Karpas-422 (cell line): ENCODE measurements at places on chromosomes 12 and 14. TPM values are rescaled to one million over a fixed set of nuclear protein-coding genes. Genes with fewer than 3 reads are reported as not detected.

Gene TPPP2
- total RNA-seq: not detected in 2 replicates

Gene CLMN
- total RNA-seq: 40.1 and 56.1 TPM in 2 replicates

Gene ADAM20
- 1.6 and 2.7 TPM in 2 replicates for total RNA-seq

Gene TAS2R14
- 3.9 and 12.6 TPM in 2 replicates for total RNA-seq

Gene HSP90AA1
- total RNA-seq: 354 and 505 TPM in 2 replicates

Gene GPR137C
- 0.22 and 0.26 TPM in 2 replicates for total RNA-seq

Gene MYH6
- not detected in 2 replicates for total RNA-seq

Gene C12orf50
- 0.18 TPM in 1 of 2 replicates, not detected in the other for total RNA-seq

Gene SSTR1
- not detected in 2 replicates for total RNA-seq

Gene TTC9
- 6.1 and 7.9 TPM in 2 replicates for total RNA-seq

Gene FOXM1
- total RNA-seq: 15.4 and 20.8 TPM in 2 replicates

- no peak for DNase-seq
Measured at GRCh38 chr12:108495823-108496579, 19.1 kb upstream of the FICD start.

GRCh38 chr14:81231540-81231939, 10.8 kb upstream of the GTF2A1 start:
- no peak for DNase-seq

GRCh38 chr12:45289245-45290215, 73.6 kb downstream of the ANO6 start:
- no peak for DNase-seq

DNA sequence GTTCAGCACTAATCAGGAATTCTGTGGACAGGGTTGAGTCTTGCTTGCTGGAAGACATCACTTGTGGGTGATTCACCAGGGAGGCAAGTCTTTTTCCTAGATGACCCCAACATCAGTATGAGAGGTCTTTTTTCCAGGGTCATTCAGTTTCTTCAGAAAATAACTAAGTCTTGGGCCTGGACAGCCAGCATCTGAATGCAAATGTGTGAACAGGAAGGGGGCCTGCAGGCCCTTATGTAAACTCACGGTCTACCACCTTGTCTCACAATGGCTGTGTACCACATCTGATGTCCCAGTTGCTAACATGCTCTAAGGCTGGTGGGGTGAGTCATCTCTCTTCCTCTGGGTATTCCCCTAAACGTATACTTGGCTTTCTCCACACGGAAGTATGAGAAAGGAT, 79.2 kb downstream of the HECTD4 start:
- no peak for DNase-seq

DNA sequence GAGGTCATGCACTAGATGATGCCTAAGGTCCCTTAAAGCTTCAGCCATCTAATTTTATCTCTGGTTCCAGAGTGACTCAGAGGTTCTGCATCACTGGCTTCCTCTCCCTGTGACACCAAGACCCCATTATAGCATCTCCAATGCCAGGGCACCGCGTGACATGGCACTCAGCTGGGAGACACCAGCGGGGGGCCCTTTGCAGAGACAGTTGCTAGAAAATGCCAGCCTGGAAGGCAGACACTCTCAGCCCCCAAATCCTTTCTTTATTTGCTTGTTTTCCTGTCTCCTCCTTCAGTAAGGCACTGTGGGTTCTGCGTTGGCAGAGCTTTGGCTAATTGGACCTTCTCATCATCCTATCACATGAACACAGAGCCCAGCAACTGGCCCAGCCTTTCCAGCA, 123.5 kb upstream of the VRK1 start:
- no peak for DNase-seq

- DNase-seq: no peak
Measured at GRCh38 chr12:67018105-67018504, 251.1 kb upstream of the CAND1 start.

DNA sequence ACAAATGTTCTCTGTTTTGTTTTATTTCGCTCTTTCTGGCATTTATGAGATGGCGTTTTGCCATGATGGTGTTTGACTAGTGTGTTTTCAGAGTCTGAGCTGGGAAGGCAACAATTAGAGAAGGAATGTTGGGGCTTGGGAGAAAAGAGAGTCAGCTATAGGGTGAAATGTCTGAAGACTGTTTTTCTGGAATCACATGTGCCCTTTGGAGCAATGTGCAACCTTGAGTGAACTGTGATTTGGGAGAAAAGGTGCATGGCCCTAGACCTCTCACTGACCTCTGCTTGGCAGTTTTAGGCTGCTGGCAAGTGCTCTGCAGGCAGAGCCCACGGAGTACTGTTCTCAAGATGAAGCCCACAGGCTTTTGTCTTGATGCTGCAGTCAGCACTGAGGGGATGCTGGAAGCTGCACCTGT, 379.9 kb upstream of the PDE3A start:
- no peak for DNase-seq

DNA sequence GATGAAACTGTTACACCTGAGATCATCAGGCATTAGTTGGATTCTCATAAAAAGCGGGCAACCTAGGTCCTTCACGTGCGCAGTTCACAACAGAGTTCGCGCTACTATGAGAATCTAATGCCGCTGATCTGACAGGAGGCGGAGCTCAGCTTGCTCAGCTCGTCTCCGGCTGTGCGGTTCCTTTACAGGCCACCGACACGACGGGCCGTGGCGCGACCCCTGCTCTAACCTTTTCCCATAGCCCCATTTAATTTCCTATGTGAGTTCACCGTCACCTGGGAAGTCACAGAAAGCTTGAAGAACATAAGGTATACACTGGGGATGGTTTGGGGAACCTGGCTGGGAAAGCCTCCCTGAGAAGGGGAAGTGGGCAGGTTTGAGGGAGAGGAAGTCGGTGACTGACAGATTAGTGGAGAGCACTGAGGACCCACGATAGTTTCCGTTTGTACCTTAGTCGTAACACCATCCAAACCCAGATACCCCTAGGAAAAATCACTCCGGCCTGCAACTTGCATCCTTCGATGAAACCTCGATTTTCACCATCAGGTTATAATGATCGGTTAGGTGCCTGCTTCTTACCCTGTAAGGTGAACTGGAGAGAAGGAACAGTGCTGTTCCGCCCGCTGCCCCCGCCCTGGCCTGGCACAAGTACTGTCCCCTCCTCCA, 2.8 kb upstream of the AAAS start:
- DNase-seq: peak; percentile 87

GRCh38 chr14:57822081-57822480, 43.8 kb downstream of the SLC35F4 start:
- no peak for DNase-seq

DNA sequence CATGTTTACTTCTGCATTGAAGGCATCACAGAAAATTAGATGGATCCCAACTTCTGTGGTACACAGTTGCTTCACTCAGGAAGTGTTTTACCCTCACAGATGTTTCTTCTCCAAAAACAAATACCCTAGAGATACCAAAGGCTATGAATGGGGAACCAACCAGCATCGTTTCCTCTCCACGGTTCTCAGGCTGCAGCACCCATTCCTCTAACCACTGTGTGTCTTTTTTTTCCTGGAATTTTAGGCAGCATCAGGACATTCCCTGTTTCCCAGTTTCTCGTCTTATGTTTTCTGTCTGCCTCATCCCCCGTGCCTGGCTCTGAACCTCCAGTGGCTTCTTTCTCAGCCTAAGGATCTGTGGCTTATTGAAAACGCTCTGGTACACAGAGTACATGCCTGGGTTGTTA, 72.0 kb upstream of the TBX5 start:
- DNase-seq: no peak

- peak; percentile 88 for DNase-seq
Measured at GRCh38 chr12:116687888-116688287, 50.0 kb downstream of the SPRING1 start.

DNA sequence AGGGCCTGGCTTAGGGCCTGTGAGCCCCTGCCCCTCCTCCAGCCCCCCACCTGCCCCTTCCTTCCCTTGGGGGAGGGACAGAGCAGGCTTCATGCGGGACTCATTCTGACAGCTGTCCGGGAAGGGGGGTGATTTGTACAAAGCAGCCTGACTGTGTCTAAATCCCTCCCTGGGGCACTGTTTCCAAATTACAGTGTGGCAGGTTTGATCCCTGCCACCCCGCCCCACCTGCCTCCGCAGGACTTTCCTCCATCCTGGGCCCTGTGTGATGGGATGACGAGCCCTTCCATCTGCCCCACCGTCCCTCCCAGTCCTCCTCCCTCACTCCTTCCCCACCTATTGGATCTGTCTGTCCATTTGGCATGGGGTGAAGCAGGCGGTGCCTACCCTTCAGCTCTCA, 363.9 kb downstream of the BCL11B start:
- DNase-seq: no peak

GRCh38 chr12:96383991-96384390, 16.2 kb downstream of the CDK17 start:
- DNase-seq: no peak

DNA sequence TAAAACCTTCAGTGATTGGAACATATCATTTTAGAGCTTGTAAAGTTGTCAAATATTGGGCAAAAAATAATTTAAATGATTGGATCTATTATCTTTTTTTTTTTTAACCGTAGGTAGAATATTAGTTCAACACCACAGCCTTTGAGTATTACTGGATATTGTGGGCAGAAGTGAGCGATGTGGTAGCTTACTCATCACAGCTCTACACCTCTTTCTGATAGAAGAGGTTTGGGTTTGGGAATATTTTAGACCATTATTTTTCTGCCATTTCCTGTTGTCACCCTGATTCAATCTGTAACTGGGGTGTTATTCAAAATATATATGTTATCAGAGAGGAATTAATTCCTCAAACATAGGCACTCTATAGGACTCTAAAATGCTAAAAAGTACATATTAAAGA, 34.8 kb upstream of the SLC38A2 start:
- DNase-seq: no peak

- DNase-seq: no peak
Measured at GRCh38 chr12:60279221-60279620, 683.4 kb downstream of the SLC16A7 start.

DNA sequence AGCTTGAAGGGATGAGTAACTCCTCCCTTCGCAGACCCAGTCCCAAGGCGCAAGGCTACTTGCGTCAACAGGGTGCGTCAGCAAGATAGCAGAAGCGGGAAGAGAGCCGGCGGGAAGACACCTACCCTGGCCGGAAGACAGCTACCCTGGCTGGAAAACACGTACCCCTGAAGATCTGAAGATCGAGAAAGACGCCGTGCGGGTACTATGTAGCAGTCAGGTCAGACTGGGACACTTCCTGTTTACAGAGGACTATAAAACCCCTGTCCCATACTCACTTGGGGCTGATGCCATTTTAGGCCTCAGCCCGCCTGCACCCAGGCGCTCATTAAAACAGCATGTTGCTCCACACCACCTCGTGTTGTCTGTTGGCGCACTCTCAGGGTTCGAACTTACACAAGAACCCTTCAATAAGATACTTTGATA, 80.9 kb downstream of the ABCD2 start:
- no peak for DNase-seq

DNA sequence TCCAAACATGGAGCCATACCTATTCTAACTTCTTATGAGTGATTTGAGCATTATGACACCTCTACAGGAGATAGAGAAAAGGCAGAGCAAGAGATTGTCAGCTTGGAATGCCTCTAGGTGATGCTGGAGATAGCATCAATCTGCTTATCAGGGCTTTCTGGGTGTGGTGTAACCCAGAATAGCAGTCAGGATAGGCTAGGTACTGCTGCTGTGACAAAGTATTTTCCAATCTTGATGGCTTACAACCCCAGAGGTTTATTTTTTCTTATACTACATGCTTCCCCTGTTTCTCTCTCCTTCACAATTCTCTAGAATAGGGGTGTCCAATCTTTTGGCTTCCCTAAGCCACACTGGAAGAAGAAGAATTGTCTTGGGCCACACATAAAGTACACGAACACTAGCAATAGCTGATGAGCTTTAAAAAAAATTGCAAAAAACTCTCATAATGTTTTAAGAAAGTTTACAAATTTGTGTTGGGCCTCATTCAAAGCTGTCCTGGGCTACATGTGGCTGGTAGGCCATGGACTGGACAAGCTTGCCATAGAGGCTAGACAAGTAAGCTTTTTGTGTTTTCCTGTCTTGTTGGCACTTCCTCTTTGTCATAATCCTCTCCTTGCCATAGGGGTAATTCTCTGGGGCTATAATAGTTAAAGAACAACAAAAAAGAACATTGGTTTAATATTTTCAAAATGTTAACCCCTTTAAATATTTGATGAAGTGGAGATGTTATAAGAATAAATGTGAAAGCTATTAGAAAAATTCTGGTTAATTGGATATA, 123.9 kb upstream of the PMCH start:
- no peak for DNase-seq

GRCh38 chr12:25495331-25496097, 57.6 kb downstream of the LMNTD1 start:
- DNase-seq: no peak

DNA sequence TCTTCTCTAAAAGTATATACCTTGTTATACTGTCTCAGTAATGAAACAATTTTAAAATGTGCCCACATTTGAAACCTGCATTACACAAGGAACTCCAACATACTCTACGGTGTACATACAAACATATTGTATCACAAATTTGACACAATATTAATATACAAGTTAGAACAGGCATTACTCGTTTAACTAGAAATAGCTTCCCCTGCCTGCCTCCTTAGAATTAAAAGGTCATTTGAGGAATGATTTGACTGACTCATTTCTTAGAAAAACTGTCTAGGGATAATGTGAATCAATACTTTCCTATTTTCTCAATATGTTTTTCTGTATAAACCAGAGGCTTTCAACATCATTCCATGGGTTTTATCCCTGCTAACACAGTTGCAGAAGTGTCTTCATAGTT, 73.7 kb downstream of the STON2 start:
- no peak for DNase-seq

- DNase-seq: no peak
Measured at GRCh38 chr14:38838979-38839323, 264.1 kb downstream of the SEC23A start.

DNA sequence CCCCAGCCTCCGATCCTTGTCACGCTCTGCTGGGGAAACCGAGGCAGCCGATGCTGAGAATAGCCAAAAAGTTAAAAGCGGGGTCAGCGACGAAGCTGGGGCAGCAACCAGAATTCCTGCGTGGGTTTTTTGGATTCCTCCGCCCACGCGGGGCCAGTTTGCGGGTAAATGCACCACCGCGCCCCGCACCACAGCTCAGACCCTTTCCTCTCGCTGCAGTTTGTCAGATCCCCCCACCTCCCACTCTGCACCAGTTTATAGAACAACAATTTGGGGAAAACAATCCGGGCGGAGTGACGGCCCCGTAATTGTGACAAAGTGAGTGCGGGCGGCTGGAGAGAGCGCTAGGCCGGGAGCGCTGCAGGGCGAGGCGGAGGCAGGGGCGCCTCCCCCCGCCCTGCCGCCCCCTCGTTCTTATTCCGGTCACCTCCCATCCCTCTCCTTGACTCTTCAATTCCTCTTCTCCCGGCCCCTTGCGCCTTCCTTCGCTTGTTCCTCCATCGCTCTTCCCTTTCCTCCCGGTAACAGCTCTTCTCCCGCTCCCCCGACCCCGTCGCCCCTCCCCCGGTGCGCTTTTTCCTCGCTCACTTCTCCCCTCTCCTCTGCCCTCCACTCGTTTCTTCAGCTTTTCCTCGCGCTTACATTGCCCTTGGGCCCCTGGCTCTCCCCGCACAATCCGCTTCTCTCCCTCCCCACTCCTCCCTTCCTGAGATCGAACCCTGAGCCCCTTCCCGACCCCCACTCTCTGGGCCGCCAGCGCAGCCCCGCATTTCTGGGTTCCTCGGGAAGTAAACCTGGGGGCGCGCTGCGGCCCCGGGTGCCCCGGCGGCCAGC, 646 bp upstream of the DNAJC22 start:
- DNase-seq: no peak

GRCh38 chr12:2507814-2508213, 287.0 kb upstream of the FKBP4 start:
- DNase-seq: no peak

- no peak for DNase-seq
Measured at GRCh38 chr12:77349689-77350370, 284.5 kb upstream of the E2F7 start.
